ENCODE measurements at places on chromosomes 16 and 17.

- DNase-seq = no peak
Observed at GRCh38 chr17:58105093-58105492, 21.9 kb downstream of the DYNLL2 start.

- DNase-seq = no peak
Observed at GRCh38 chr16:59045501-59045900, 311.4 kb upstream of the GOT2 start.

DNA sequence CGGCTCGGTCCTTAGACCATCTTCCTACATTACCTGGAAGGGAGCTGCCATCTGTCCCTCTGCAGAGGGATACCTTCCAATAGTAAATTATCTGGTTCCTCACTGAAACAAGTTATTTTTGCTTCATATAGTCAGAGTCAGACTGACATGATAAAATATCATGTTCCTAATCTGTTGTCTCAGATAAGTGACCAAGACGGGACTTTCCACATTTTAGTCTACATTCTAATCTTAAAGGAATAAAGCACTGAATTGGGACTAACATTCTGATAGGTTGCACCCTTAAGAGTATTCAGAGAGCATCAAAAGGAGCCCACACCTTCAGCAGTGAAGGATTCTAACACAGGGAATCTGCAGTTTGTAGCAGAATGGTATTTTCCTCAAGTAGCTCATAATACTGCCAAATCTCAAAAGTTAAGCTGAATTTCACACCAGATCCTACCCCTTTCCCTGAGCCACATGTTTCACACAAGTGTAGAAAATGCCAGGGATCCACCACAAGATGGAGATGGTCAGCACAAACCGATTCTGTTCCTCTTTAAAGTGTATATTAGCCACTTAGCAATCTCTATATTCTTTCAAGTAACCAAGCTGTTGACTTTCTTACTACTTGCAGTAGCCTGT is 13.4 kb downstream of the GINS2 start:
- no peak for DNase-seq

- no peak for DNase-seq
Observed at GRCh38 chr17:17414341-17414805, 62.4 kb upstream of the MED9 start.

DNA sequence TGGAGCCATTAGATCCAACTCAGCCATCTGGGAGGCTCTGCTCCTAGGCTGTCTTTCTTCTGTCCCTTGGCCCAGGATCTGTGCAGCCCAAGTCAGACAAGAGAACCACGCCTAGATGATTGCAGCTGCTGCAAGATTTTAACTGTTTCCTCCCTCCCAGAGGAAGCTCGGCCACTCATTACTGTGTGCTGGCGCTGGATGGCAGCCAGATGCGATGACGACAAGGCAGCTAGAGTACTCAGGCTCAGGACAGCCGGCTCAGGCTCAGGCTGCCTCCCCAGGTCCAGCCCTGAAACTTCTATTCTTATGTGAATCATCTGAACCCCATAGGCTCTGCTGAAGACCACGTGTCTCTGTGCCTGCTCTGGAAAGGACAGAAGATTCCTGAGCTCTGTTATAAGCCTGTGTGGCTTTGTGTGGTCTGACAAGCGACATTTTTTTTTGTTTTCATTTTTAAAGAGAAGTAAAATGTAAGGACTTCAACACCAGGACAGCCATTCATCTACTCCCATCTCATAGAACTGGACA is 32.1 kb upstream of the FBXW10B start:
- DNase-seq = no peak

DNA sequence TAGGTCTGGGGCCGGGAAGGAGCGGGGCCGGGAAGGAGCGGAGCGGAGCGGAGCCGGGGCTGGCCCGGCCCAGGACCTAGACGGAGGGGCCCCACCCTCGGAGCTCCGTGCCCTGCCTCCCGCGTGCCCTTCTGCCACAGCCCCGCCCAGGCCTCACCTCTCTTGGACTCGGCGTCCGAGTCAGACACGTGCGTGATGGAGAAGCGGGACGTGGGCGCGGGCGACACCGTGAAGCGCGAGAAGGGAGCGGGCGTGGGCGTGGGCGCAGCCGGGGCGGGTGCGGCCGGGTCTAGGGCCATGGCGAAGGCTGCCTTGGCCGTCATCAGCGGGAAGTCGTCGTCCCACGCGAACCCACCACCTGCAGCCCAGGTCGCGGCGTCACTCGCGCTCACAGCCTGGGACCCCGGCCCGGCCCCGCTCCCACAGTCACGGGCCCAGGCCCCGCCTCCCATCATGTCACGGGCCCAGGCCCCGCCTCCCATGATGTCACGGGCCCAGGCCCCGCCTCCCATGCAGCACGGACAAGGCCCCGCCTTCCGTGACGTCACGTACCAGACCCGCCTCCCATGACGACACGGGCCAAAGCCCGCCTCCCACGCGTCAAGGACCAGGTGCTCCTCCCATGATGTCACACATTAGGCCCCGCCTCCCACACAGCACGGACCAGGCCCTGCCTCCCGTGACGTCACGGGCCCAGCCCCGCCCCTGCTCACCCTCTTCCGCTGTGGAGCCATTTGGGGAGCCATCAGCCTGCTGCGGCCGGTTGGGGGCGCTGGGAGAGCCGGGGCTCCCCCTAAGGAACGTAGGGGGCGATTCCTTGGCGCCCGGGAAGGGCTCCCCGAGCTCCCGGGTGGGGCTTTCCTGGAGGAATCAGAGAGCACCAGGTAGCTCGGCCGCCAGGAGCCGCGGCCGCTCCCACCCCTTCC is 45.8 kb upstream of the PVALEF start:
- DNase-seq = peak; percentile 79

- no peak for DNase-seq
Observed at GRCh38 chr16:90035902-90036301, 16.6 kb upstream of the DBNDD1 start.

- no peak for DNase-seq
Observed at GRCh38 chr17:48551214-48551555, 6.3 kb upstream of the HOXB2 start.

- peak; percentile 44 for DNase-seq
Observed at GRCh38 chr17:45225051-45225700, 3.5 kb downstream of the FMNL1 start.

DNA sequence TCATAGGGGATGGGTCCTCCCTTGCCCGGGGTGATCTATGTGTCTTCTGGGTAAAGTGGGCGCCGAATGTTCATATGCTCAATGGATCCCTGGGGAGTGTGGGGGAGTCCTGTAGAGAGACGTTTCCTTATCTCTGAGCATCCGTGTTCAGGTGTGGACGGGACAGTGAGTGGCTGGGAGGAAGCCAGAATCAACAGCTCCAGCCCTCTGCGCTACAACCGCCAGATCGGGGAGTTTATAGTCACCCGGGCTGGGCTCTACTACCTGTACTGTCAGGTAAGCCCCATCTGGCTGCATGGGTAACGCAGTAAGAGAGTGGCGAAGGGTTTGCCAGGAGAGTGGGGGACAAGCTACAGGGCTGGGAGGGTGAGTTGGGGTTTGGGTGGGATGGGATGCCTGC is 1.9 kb upstream of the TNFSF13 start:
- DNase-seq = no peak

DNA sequence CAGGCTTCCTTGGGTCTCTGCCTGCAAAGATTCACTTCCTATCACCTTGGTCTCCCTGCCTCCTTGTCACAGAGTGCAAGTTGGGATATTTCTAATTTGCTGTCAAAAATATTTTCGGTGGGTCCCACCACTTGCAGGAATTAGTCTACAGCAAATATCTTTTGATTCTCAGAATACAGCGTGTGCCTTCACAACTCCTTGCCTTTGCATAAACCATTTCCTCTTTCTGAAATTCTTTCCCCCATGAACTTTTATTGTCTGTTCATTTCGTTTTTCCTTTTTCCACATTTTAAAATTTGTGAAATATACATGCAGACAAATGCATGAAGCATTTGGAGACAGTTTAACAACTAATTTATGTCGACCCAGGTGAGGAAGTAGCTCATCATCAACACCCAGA is 60.0 kb downstream of the HS3ST3B1 start:
- no peak for DNase-seq

- no peak for DNase-seq
Observed at GRCh38 chr16:66662445-66663194, 33.9 kb downstream of the CMTM4 start.

- no peak for DNase-seq
Observed at GRCh38 chr17:68036304-68037147, 991 bp downstream of the KPNA2 start.

- DNase-seq = no peak
Observed at GRCh38 chr17:44604116-44604761, 47.0 kb downstream of the FZD2 start.

DNA sequence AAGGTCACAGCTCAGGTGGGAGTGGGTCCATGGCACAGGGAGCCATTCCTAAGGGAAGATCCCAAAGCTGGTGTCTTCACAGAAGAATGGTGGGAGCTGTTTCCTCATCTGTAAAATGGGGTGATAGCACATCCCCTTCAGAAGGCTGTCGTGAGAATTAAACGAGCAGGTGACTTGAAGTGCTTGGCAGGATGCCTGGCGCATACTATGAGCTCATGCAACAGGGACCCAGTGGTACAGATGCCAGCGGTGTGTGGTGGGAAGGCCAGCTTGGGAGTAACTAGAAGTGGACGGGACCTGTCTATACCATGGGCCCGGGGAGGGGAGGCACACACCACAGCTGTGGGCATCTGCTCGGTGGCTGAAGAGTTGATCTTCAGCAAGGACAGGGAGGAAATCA is 189.3 kb upstream of the TNRC6C start:
- DNase-seq = no peak

DNA sequence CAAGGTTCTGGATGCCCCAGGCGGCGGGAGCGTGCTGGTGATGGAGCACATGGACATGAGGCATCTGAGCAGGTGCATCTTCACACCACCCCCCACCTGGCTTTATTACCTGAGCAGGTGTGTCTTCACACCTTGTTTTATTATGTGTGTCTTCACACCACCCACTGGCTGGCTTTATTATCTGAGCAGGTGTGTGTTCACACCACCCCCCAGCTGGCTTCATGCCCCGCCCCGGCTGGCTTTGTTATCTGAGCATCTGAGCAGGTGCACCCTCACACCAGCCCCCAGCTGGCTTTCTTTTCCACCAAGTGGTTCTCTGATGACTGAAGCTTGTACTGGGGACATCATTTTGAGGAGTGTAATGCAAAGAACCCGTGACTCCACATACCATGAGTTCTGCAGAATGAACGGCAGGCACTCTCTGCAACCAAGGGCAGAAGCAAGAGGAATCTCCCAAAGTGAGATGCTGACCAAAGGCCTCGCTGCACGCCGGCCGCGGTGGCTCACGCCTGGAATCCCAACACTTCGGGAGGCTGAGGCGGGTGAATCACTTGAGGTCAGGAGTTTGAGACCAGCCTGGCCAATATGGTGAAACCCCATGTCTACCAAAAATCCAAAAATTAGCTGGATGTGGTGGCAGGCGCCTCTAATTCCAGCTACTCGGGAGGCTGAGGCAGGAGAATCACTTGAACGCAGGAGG is 2.6 kb downstream of the FN3KRP start:
- DNase-seq = no peak

- no peak for DNase-seq
Observed at GRCh38 chr16:3596101-3596861, 15.1 kb downstream of the SLX4 start.

Measured in activated CD8-positive, alpha-beta memory T cell treated with anti-CD3 and anti-CD28 coated beads for 48 hours (primary cell).